Nucleus accumbens (tissue), 56 donors: ENCODE measurements at places on chromosomes 5 and 9.

- DNase-seq, result no peak
Observed at GRCh38 chr5:155406815-155407214, 393.3 kb downstream of the KIF4B start.

- no peak for DNase-seq
Observed at GRCh38 chr5:155827949-155828348, 499.0 kb upstream of the SGCD start.

DNA sequence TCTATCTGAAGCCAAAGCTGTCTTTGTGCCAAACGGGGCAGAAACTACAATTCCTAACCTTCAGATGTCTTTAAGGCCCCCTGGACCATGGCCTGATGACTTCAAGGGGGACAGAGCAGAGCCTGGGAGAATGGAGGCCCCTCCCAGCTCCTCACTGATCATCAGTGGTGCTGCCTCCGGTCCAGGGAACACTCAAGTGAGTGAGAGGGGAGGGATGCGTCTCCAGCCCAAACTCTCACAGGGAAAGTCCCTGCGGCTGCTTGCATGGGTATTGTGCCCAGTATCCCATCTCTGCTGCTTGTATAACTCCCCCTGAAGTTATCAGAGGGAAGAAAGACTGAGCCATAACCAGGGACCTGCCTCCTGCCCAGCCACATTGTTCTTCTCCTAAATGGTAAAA, 231.5 kb upstream of the PANK3 start:
- no peak for DNase-seq

DNA sequence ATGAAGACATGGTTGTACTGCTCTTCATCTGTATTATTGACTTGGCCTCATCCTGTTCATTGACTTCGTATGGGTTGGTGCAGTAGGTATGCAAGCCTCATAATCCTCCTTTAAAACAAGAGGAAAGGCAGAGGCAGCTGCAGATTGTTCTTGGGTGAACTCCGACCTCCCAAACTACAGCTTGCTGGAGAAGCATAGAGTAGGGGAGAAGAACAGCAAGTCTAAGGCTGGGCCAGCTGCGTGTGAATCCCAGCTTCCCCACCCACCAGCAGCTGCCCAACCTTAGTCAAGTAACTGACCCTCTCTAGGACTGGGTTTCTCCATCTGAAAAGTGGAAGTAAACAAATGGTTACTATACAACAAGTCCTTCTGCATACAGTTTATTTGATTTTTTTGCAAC, 114.5 kb upstream of the WWC1 start:
- DNase-seq, result no peak

GRCh38 chr5:114660791-114661190, 298.9 kb downstream of the KCNN2 start:
- DNase-seq, result no peak

DNA sequence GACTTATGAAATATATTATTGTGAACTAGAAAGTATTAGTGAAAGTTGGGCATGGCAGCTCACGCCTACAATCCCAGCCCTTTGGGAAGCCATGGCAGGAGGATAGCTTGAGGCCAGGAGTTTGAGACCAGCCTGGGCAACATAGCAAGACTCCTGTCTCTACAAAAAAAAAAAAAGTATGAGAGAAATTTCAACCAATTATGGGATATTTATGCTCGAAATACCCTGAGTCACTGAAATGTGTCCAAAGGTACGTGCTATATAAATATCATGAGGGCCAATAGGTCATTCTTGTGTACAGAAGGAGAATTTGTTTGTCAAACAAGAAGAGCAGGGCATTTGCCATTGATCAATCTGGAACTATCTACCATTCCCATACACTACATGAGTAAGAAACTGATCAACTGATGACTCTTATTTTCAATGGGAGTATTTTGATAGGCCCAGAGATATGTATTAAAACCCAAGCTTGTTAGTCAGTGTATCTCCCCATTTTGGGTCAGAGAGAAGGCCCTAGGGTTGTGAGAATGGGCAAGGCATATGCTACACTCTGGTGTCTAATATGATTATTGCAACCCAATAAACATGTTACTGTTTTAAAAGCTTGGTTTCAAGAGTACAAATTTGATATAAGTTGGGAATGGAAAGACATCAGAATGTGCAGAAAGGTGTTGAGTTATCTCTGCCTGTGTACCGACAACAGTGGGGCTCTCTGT, 21.7 kb upstream of the HOMER1 start:
- no peak for DNase-seq

DNA sequence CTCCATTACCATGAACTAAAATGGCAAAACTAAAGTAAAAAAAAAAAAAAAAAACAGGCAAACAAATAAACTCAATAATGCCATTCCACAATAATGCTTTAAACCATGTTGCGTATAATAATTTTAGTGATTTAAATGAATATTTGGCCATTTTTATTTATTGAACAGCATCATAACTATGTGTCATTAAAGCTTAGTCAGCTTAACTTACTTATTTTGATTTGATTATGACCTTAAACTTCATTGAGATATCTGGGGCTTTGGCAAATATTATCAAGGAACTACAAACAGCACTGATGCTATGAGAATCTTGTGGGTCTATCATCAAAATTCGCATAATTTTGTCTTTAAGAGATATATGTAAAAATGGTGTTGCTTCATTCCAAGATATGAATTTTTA, 1610.3 kb upstream of the NUDT12 start:
- no peak for DNase-seq

- no peak for DNase-seq
Observed at GRCh38 chr9:84827216-84827765, 157.8 kb downstream of the NTRK2 start.

- no peak for DNase-seq
Observed at GRCh38 chr5:40834391-40834848, 602 bp downstream of the RPL37 start.

DNA sequence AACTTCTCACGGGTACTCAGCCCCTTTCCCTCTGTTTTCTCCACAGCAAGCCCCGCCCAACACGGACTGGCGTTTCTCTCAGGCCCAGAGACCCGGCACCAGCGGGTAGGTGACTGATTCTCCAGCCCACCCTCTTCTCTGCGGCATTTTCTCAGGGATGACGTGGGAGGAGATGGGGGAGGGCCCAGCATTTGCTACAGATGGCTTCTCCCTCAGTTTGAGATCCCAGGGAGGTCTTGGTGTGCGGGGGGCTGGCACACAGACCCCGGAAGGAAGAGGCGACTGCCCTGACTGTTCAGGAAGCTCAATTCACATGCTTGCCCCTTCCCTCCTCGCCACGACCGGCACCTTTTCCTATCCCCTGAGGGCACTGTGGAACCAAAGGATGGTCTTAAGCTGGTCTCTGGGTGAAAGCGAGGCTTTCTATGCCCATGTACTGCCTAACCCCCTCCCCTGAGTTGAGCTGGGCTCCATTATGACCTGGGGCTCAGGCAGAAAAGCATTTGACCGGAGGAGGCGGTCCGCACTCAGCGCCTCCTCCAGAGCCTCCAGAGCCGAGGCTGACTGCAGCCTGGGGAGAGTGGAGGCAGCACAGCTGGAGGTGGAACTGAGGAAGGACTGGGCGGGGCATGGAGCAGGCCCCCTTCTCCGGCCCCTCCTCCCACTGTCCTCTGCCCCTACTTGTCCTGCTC, 6.0 kb downstream of the PCDHGC5 start:
- DNase-seq, result no peak

DNA sequence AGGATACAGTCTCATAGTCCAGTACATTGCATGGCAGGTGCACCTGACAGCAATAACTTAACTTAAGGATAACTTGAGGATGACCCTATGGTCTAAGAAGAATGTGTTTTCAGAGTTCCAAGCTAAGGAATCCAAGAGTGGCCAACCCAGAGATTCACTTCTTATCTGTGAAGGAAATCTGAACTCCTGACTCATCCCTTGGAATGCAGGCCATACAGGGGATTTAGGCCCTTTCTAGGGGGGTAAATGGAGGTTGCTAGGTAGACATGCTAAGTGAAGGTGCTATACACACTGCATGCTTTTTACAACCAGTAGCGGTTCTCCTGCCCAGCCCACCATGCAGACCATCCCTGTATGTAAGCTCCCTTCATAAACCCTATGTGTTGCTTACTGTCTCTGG, 50.4 kb downstream of the HTR1A start:
- no peak for DNase-seq

DNA sequence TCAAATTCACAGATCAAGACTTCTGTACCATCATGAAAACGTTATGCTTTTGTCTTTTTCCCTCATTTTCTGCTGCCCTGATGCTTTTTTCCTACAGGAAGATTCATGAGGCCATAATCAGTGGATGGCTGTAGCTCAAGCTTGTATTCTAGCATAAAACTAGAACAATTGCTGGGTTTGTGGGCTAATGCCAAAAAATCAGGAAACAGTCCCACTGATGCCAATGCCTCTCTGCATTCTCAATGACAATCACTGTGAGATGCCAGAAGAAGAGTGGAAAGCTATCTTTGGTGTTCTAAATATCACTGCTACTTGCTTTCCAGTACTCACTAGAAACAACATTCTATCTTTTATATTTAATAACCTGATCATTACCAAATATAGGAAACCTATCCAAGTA, 33.3 kb upstream of the FAM170A start:
- DNase-seq, result no peak

DNA sequence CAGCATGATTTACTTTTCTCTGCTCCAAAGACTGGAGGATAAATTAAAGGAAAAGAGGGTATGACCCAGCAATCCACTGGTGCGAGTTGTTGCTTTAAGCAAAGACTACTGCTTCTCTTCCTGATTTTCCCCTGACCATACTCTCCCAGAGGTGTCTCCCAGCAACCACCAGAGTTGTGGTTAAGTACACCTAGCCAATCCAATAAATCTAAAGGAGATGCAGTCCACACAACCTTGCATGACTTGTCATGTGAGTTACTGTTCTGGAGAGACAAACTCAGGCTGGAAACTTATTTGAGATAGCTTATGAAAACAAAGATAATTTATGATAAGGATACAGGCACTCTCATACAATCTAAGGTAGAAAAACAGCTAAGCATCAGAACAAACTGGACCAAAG, 11.9 kb downstream of the TMC1 start:
- DNase-seq, result no peak

DNA sequence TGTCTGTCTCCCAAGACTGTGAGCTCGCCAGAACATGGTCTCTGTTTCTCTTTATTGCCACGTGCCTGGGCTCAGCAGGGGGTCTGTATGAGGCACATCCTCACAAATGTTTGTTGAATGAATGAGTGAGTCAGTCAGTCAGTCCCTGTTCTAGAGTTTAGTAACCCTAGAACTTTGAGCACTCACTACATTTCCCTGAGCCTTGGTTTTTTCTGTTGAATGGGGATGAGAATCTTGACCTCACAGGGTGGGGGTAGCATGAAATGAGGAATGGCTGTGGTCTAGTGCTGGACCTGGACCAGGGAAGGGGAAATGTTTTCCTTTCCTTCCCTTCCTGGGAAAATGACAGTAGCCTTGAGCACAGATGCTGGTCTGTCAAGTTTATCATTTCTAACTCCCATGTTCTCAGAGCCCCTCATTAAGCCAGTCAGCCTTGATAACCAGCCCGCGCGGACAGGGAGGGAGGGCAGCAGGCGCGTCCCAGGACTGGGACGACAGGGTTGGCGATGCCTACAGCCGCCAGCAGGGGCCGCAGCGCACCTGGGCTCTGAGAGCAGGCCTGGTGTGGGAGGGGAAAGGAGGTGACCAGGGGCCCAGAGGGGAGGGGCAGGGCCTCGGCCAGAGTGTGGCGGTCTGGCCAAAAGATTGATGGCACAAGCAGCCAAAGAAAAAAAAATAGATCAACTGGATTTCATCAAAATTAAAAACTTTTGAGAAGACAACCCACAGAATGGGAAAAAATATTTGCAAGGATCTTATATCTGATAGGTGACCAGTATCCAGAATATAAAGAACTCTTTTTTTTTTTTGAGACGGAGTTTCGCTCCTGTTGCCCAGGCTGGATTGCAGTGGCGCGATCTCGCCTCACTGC, 24.1 kb upstream of the WNK2 start:
- DNase-seq, result peak; percentile 72

DNA sequence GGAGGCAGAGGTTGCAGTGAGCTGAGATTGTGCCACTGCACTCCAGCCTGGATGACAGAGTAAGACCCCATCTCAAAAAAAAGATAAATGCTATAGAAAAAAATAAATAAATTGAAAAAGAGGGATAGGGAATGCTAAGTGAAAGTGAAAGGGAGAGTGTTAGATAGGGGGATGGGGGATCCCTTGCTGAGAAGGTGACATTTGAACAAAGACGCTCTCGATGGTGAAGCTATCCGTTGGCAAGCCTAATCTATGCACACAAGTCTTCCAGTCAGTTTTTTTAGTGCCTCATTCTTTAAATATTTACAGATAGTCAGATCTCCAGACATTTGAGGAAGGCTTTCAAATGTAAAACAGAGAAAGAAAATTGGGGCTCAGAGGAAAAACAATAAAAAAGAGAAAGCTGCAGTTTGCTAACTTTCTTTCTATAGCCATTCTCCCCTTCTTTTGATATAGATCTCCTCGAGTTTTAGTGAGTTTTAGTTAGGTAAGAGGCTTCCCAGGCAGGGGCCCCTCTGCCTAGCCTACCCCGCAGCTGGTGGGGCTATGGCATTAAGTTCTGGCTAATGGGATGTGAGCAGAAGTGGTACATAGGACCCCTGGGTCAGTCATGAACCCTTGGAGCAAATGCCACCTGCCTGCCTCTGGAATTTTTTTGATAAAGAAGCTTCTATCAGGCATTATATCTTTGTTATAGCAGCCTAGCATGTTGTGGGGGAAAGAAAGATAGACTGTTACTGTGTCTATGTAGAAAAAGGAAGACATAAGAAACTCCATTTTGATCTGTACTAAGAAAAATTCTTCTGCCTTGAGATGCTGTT, 12.0 kb downstream of the GLRX start:
- no peak for DNase-seq

DNA sequence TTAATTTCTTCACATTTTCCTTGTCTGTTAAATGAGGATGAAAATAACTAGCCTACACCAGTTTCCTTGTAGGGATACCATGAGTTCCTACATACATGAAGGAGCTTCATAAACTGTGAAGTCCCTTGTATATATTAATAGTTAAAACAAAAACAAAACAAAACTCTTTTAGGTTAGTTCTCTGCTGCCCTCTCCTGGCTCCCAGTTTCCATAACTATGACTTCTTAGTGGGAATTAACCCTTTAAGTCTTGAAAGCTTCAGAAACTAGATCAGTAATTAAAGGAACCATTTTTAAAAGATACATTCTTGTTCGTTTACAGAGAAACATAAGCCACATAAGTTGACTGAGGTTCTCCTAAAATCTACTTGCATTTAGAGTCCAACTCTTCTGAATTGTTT, 500.0 kb upstream of the C9orf72 start:
- no peak for DNase-seq
